Aorta (tissue), 5 donors: ENCODE measurements at places on chromosomes 2 and 18. TPM values are rescaled to one million over a fixed set of nuclear protein-coding genes. Genes with fewer than 3 reads are reported as not detected.

GRCh38 chr2:61732787-61733186 lies 121.1 kb downstream of the FAM161A start:
- no peaks in the 10 kb centered on the region for H3K27me3 ChIP-seq
- no peak overlapping the region for H3K27ac ChIP-seq
- no peak for DNase-seq
- no peaks in the 10 kb centered on the region for H3K4me1 ChIP-seq
- H3K4me3 ChIP-seq = no peak overlapping the region

DNA sequence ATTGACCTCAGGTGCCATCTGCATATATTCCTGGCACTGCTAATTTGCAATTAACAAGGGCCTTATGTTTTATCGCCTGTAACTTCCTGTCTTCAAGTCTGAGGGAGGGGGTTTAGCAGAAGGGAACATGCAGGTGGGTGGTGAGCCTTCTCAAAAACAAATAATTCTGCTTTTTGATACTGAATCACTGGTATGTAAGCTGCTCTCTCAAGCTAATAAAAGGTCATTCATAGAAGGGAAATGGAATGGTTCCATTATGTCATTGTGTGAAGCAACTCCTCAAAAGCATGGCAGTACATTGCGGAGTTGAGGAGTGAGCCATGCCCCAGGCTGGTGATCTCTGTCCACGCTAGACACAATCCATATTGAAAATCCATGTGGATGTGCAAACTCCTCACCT lies 414.8 kb upstream of the ID2 start:
- no peak overlapping the region for H3K4me3 ChIP-seq
- no peak for DNase-seq
- H3K27me3 ChIP-seq = no peaks in the 10 kb centered on the region
- H3K4me1 ChIP-seq = no peaks in the 10 kb centered on the region
- no peaks in the 10 kb centered on the region for H3K36me3 ChIP-seq

- no peak overlapping the region for H3K4me3 ChIP-seq
- no peaks in the 10 kb centered on the region for H3K27me3 ChIP-seq
- no peaks in the 10 kb centered on the region for H3K4me1 ChIP-seq
- H3K27ac ChIP-seq = no peak overlapping the region
- no peak for DNase-seq
Measured at GRCh38 chr2:30315391-30316063, 84.2 kb downstream of the LBH start.

DNA sequence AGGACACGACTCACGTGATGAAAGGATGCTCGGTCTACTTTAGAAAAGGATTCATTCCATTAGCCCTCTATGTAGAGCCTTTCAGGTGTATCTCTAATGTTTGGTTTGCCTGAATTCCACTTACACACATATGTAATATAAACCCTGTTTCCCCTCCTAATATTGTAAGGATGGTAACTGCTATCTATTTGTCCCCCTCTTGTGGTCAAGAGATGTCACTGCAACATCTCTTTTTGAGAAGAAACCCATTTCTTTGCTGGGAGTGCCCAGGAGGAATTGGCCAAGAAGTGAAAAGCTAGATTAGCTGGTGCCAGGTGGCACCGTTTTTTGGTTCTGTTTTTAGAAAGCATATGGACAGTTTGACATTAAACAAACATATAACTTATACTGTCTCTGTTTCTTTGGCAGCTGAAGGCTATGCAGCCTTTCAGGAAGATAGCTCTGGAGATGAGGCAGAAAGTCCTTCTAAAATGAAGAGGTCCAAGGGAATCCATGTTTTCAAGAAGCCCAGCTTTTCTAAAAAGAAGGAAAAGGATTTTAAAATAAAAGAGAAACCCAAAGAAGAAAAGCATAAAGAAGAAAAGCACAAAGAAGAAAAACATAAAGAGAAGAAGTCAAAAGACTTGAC lies 41.2 kb downstream of the RALBP1 start:
- no peaks in the 10 kb centered on the region for H3K4me1 ChIP-seq
- H3K27ac ChIP-seq = no peak overlapping the region
- H3K4me3 ChIP-seq = no peak overlapping the region
- DNase-seq = no peak

GRCh38 chr2:178924817-178925216 lies 117.6 kb upstream of the TTN start:
- H3K4me1 ChIP-seq = no peaks in the 10 kb centered on the region
- H3K36me3 ChIP-seq = no peaks in the 10 kb centered on the region
- DNase-seq = no peak
- no peaks in the 10 kb centered on the region for H3K27me3 ChIP-seq
- no peak overlapping the region for H3K4me3 ChIP-seq
- no peak overlapping the region for H3K27ac ChIP-seq

- no peaks in the 10 kb centered on the region for H3K36me3 ChIP-seq
- no peaks in the 10 kb centered on the region for H3K4me1 ChIP-seq
- H3K4me3 ChIP-seq = no peak overlapping the region
- no peak overlapping the region for H3K27ac ChIP-seq
Measured at GRCh38 chr2:235024931-235025773, 73.3 kb downstream of the SH3BP4 start.

- peaks cover 2% of the 10 kb centered on the region for H3K27me3 ChIP-seq
- H3K4me1 ChIP-seq = no peaks in the 10 kb centered on the region
- no peak overlapping the region for H3K27ac ChIP-seq
- no peak overlapping the region for H3K4me3 ChIP-seq
Measured at GRCh38 chr2:192183296-192183695, 11.4 kb downstream of the TMEFF2 start.

GRCh38 chr2:133086176-133086575 lies 416.2 kb upstream of the LYPD1 start:
- no peaks in the 10 kb centered on the region for H3K36me3 ChIP-seq
- no peak for DNase-seq
- H3K27ac ChIP-seq = no peak overlapping the region
- no peaks in the 10 kb centered on the region for H3K27me3 ChIP-seq

DNA sequence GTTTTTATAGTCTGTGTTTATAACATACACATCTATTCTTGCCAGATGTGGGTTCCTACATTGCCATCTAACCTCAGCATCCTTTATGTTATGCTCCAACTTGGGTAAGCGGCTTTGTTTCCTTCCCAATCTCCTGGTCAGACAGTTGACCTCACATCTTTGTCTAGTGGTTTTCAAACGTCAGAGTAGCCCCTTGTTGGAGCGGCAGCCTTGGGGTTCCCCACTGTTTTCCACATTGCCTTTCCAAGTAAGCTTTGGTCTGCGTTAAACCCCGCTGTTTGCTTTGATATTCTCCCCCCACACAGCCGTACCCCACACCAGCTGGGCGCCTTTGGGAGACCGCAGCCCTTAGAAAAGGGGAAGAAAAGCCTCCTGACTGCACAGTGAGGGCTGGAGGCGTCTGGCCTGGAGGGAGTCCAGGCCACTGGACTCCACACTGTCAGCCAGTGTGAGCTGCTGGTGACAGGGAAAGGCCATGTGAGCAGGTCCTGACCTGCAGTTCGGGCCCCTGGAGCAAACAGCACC lies 83.3 kb downstream of the MALT1 start:
- no peak overlapping the region for H3K27ac ChIP-seq
- no peaks in the 10 kb centered on the region for H3K27me3 ChIP-seq
- DNase-seq = no peak
- H3K4me1 ChIP-seq = no peaks in the 10 kb centered on the region
- no peaks in the 10 kb centered on the region for H3K36me3 ChIP-seq

DNA sequence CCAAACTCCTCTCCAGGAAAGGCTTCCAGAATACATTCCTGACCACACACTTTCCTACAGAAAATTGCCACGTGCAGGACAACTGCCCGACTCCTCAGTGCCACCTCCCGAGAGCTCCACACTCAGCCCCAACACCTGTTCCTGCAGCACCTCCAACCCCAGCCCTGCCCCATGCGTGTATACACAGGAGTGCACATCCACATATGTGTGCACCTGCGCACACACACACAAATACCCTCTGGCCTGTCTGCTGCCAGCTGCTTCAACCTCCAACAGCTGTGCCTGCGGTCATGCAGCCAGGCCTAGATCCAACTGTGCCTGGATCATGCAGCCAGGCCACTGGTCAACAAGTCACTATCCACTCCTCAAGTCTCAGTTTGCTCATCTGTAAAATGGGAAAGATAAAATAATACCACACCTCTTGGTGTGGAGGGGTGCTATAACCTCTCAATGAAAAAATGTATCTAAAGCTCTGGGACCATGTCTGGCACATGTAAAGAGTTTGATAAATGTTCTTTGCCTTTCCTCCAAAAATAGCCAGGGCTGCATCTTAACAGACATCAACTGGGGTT lies 152.1 kb upstream of the ID2 start:
- H3K27me3 ChIP-seq = no peaks in the 10 kb centered on the region
- no peak overlapping the region for H3K27ac ChIP-seq
- no peaks in the 10 kb centered on the region for H3K36me3 ChIP-seq

GRCh38 chr2:199197448-199197847 lies 260.3 kb downstream of the SATB2 start:
- H3K4me1 ChIP-seq = no peaks in the 10 kb centered on the region
- no peak overlapping the region for H3K4me3 ChIP-seq
- no peak for DNase-seq

DNA sequence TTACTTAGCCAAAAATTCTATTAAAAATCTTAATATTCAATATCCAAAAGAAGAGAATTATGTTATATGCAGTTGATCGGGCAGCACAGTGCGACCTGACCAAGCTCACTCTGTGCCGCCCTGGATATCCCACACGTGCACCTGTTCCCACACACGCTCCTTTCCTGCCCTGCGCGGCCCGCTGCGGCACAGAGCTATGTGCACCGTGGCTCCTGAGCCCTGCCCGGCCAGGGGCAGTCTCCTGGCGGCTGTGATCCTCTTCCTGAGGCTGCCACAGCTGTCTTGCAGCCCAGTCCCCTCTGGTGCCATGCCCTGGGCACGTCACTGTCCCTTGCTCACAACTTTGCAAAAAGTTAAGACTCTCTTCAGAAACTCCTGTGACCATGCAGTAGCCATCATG lies 29.3 kb downstream of the TRAPPC12 start:
- H3K4me1 ChIP-seq = no peaks in the 10 kb centered on the region
- no peak overlapping the region for H3K4me3 ChIP-seq
- no peaks in the 10 kb centered on the region for H3K27me3 ChIP-seq
- no peaks in the 10 kb centered on the region for H3K36me3 ChIP-seq
- no peak overlapping the region for H3K27ac ChIP-seq

GRCh38 chr2:120871881-120872620 lies 136.4 kb downstream of the GLI2 start:
- no peaks in the 10 kb centered on the region for H3K36me3 ChIP-seq
- no peaks in the 10 kb centered on the region for H3K27me3 ChIP-seq
- H3K27ac ChIP-seq = no peak overlapping the region
- H3K4me3 ChIP-seq = no peak overlapping the region
- H3K4me1 ChIP-seq = no peaks in the 10 kb centered on the region

GRCh38 chr2:201183365-201183727 lies 405 bp downstream of the CASP10 start:
- H3K27ac ChIP-seq = no peak overlapping the region
- H3K4me1 ChIP-seq = no peaks in the 10 kb centered on the region
- no peaks in the 10 kb centered on the region for H3K36me3 ChIP-seq
- DNase-seq = no peak
- H3K27me3 ChIP-seq = no peaks in the 10 kb centered on the region

GRCh38 chr2:20396356-20397000 lies 45.8 kb upstream of the PUM2 start:
- H3K4me1 ChIP-seq = no peaks in the 10 kb centered on the region
- H3K36me3 ChIP-seq = no peaks in the 10 kb centered on the region
- DNase-seq = no peak

GRCh38 chr18:52216666-52217065 lies 123.3 kb upstream of the DCC start:
- no peak overlapping the region for H3K27ac ChIP-seq
- H3K27me3 ChIP-seq = no peaks in the 10 kb centered on the region
- H3K4me1 ChIP-seq = no peaks in the 10 kb centered on the region

DNA sequence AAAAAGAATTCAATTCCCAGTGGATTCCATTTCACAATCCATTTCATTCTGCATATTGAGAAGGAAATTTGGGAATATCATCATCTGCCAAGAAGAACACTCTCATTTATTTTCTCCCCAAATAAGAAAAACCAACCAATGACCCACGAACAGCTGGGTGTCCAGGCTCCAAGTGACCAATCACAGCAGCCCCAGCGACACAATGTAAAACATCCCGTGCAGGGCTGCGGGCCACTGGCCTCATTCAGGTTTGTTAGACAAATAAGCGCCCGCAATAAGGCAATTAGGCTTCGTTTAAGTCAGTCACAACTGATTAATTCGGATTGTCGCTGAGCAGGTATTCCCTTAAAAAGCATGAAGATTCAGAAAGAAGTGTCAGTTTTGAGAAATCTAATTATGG lies 378.6 kb downstream of the EIPR1 start:
- no peaks in the 10 kb centered on the region for H3K4me1 ChIP-seq
- no peak for DNase-seq
- H3K4me3 ChIP-seq = no peak overlapping the region
- no peaks in the 10 kb centered on the region for H3K27me3 ChIP-seq
- no peak overlapping the region for H3K27ac ChIP-seq

GRCh38 chr2:50547521-50547920 lies 484.4 kb downstream of the NRXN1 start:
- no peaks in the 10 kb centered on the region for H3K36me3 ChIP-seq
- no peak overlapping the region for H3K27ac ChIP-seq
- H3K4me1 ChIP-seq = no peaks in the 10 kb centered on the region
- no peak for DNase-seq

- no peaks in the 10 kb centered on the region for H3K36me3 ChIP-seq
- no peaks in the 10 kb centered on the region for H3K4me1 ChIP-seq
- no peak for DNase-seq
- H3K27me3 ChIP-seq = no peaks in the 10 kb centered on the region
Measured at GRCh38 chr18:8224576-8224975, 384.7 kb upstream of the RAB12 start.

DNA sequence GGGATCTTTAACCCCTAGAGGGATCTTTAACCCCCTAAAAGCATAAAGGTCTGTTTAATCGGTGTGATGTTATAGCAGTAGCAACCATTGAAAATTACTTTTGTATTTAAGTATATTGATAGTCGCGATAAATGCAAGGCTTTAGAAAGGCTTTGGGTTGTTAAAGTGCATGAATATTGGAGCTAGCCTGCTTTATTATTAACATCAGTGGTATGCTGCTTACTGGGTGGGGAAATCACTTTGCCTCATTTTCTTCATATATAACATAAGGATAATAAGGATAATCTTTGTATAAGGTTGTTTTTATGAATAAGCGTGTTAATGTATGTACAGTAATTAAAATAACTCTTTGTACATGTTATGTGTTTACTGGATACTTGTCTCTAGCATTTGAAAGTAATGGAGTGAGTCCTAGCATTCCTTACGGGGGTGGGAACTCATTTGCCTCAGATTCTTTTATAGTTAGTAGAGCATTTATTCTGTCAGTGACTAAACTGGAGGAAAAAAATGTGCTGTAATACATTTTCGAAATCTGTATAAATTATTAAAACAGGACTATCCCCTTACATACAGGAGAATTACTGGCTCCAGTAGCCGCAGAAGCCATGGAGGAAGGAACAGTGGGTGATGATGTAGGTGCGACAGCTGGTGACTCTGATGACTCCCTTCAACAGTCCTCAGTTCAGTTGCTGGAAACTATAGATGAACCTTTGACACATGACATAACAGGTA lies 122.2 kb downstream of the BIRC6 start:
- no peak overlapping the region for H3K27ac ChIP-seq
- H3K27me3 ChIP-seq = no peaks in the 10 kb centered on the region
- peaks cover 2% of the 10 kb centered on the region for H3K36me3 ChIP-seq
- no peak overlapping the region for H3K4me3 ChIP-seq
- DNase-seq = no peak
- no peaks in the 10 kb centered on the region for H3K4me1 ChIP-seq

Gene DOK6
- polyA plus RNA-seq = 1.2 TPM

Gene DCDC2C
- polyA plus RNA-seq = 10.7 TPM

Gene PAPOLG
- polyA plus RNA-seq = 6.3 TPM

Gene NMUR1
- not detected for polyA plus RNA-seq

Gene RAB27B
- 1.1 TPM for polyA plus RNA-seq

Gene GPR35
- 14.5 TPM for polyA plus RNA-seq
